ENCODE measurements at places on chromosomes 6 and 20.

DNA sequence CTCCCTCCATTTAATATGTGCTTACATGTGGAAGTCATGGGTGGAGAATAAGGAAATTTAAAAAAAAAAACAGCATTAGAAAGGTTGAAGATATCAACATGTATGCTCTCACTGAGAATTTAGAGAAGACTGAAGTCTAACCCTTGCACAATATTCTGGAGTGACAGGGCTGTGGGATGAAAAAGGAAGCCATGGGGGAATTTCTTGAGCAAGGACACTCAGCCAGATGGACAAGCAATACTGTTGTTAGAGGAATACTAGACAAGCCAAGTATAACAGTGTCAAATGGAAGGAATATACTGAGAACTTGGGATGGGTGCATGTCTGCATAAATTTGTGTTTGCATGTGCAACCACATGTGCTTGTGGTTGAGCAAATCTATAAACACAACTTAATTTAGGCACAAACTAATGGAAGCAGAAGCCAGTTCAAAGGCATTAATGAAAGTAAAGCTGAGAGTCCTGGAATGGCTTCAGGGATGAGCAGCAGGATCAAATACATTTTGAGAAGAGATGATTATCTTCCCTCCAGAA, 119.7 kb downstream of the ADGRB3 start:
- no peak for DNase-seq

DNA sequence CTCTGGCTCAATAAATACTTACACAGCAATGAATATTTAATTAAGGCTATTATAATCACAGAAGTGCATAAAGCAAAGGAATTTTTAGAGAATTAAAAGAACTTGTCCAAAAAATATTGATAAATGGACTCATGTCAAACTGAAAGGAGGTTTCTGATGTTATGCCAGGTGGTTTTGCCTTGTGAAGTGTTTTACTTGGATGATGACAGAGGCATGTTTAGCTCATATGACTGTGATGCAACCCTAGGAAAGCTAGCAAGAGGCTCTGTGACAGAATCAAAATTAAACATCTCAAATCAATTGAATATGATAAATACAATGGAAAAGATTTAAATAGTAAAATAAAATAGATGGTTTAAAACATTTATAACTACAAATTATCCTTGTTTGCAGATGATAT, 137.3 kb downstream of the TMEM200A start:
- DNase-seq: no peak

- DNase-seq: no peak
Observed at GRCh38 chr6:186340-186965, 105.8 kb upstream of the DUSP22 start.

DNA sequence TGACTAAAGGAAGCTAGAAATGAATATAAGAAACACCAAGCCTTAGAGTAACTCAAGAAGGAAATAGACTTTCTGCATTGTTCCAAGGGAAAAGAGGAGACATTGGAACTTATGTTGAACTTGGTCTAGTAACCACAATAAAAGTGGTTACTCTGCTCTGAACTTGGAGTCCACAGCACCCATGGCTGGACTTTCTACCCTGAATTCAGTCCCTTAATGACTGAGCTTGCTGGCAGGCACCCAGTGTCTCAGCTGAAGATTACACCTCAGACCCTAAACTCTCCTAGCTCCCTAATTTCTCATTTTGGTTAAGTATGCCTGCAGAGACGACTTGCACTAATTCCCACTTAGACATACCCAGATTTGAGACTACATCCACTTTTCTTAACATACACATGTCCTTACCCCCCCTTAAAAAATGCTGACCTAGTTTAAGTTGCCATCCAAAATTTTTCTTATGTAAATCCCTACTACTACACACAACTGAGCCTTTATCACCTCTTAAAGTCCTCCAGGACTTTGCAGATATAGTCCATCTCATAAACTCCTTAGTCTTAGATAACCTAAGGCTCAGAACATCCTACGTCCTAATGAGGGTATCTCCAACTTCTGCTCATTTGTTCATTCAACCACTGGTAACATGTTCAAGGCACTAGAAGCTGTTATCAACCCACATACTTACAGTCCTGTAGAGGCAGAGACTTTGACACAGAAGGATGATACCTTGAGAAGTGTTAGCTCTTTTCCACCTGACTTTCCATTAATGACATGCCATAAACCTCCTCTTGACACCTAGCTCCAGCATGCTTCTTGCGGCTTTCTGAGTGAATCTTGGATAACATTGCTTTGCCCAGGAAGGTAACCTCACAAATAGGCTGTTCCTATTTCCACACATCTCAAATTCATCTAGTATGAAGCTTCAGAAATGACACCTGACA, 129.8 kb downstream of the ALDH8A1 start:
- DNase-seq: no peak

GRCh38 chr6:35796236-35796635, 887 bp downstream of the CLPS start:
- no peak for DNase-seq

GRCh38 chr6:142929751-142930358, 15.1 kb downstream of the HIVEP2 start:
- DNase-seq: no peak

GRCh38 chr20:1940581-1940980, 45.4 kb downstream of the SIRPA start:
- DNase-seq: no peak

- DNase-seq: peak; percentile 23
Observed at GRCh38 chr6:69835414-69836179, 30.8 kb upstream of the COL19A1 start.

DNA sequence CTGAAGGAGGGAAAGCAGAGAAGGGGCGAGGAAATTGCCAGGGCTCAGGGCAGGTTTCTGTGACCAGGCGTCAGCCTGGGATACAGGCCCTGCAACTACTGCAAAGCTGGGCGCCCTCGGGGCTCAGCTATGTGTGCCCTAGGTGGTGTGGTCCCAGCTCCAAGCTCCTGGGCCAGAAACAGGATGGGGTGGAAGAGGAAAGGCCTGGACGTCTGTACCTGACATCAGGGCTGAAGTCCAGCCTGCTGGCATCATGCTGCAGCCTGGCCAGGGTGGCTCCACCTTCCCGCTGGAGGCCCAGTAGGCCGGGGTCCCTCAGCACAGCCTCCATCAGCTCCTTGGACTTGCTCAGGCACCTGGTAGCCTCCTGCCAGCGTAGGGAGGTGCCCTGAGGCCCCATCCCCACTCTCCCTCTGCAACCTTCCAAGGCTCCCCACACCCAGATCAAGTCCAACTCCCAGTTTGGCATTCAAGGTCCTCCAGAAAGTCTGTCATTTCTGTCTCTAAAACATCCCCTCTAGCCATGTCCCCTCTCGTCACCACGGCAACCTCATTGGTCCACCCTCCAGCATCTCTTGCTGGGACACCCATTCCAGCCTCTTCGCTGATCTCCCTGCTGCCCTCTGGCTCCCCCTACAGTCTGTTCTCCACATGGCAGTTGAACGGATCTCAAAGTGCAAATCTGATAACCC, 38.2 kb downstream of the KIAA1755 start:
- DNase-seq: peak; percentile 81

- no peak for DNase-seq
Observed at GRCh38 chr6:81906709-81907204, 154.3 kb upstream of the TENT5A start.

GRCh38 chr6:156699935-156700334, 77.2 kb upstream of the ARID1B start:
- DNase-seq: no peak

GRCh38 chr6:113848811-113849210, 8.3 kb upstream of the MARCKS start:
- DNase-seq: no peak

- DNase-seq: no peak
Observed at GRCh38 chr6:155996151-155996550, 540.5 kb upstream of the NOX3 start.

- no peak for DNase-seq
Observed at GRCh38 chr6:148617530-148617929, 129.3 kb upstream of the UST start.

GRCh38 chr6:5095236-5095635, 10.1 kb downstream of the PPP1R3G start:
- peak; percentile 68 for DNase-seq

DNA sequence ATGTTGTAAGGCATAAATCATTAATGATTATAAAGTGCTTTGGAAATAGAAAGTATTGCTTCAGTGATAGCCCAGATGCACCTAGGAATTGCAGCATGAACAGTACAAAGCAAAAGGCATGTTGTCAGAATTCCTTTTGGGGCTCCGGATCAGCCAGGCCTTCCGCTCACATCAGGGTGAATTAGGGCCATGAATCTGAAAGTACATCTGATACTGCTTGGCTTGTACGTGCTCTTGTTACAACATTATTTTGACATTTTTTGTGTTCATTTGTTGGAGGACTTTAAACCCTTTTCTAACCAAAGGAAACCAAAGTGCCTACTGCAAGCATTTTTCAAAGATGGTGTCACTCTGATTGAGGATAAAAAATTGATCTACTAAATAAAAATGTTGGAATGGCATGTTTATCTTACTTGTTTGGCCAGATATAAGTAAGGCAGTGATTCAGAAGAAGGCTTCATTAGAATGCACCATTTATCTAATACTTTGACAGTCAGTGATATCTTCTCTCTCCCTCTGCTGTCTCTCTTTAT, 1005.6 kb upstream of the FLRT3 start:
- no peak for DNase-seq

DNA sequence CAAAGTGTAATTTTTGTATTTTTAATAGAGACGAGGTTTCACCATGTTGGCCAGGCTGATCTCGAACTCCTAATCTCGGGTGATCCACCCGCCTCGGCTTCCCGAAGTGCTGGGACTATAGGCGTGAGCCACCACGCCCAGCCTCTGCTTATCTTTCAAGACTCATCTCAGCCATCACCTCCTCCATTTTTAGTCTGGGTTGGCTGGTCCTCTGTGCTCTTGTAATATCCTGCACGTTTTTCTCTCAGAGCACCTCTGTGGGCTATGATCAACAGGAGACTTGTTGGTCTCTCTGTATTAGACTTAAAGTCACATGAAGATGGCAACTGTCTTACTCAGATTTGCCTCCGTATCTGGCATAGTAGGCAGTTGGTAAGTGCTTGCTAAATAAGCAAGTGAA, 7.6 kb downstream of the NOTCH4 start:
- DNase-seq: no peak

DNA sequence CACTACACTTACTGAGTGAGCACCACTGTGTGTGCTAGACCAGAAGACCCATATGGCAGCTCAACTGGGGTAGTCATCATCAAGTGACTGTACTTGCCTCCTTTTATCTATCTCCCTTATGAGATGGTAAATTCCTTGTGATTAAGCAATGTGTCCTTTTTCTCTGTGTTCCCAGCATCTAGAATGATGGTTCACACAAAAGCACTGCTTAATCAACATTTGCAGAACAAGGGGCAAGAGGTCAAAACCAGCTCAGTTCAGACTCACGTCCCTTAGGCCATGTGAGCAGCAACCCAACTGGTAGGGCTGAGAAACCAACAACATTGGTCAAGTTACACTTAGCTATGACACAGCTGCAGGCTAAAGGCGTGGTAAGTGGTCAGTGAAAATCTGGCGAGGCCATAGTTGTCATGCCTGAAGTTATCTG, 10.0 kb downstream of the TRAM2 start:
- DNase-seq: no peak

GRCh38 chr20:24507182-24507853, 37.9 kb downstream of the SYNDIG1 start:
- DNase-seq: no peak

- DNase-seq: no peak
Observed at GRCh38 chr6:117956386-117956785, 49.3 kb downstream of the SLC35F1 start.

DNA sequence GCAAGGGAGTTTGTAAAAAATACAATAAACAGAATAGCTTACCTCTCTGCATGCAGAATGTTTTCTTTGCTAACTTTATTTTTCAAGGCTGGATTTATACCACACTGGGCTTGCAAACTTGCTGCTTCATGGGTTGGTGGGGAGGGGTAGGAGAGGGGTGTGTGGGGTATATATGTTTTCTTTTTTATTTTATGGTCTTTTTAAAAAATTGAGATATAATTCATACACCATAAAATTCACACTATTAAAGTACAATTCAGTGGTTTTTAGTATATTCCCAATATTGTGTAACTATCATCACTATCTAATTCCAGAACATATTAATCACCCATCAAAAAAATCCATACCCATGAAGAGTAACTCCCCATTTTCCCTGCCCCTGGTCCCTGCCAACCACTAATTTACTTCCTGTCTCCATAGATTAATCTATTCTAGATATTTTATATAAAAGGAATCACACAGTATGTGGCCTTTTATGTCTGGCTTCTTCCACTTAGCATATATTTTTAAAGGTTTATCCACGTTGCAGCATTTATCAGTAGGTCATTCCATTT, 14.3 kb upstream of the TRPC4AP start:
- DNase-seq: no peak

DNA sequence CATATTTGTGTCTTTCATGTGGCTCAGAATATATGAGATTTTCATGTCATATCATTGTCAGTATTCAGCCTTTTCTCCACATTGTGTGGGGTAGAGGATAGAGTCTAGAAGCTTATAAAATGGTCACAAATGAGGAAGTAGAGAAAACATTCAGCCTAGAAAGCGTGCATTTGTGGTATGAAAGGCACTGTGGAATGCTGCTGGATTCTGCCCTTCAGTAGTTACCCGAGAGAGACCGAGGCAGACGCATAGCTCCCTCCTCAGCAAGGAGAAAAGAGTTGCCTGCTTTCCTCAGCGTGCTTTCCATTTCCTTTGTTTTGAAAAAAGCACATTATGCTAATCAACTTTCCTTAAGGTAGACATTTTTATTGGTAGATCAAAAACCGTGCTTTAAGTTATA, 28.7 kb downstream of the MYB start:
- DNase-seq: no peak

DNA sequence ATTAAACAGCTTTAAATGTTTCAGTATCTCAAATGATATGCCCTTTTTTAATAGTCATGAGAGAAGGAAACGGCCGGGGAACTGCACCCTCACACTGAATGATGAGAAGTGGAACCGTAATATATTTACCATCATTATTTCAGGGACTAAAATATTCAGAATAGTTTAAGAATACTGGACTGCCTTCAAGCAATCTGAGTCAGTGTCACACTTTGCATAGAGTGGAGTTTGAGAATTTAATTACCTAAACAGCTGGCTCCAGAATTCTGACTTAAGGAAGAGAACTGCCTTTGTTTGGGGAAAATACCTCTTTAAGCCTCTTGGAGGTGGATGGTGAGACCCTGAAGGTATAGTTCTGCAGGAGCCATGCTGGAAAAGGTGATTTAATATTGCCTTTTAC, 135.9 kb upstream of the EPHA7 start:
- DNase-seq: no peak

DNA sequence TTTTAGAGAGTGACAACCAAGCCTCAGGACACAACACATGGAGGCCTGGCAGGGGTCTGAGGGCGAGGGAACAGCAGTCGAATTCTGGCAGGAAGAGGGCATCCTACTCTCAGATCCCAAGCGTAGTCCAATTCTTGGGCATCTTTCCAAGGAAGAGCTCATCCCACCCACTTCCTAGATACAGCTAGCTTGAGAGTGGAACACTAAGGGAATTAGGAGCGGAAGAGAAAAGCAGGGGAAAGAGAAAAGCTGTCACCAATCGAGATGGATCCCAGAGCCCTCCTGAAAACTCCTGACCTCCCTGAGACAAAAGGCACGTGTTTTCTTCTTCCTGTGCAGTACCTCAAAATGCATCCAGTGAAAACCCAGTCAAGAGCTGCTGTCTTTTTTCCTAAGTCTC, 67.1 kb downstream of the GFOD1 start:
- DNase-seq: no peak

GRCh38 chr6:1383729-1384548, 5.4 kb upstream of the FOXF2 start:
- no peak for DNase-seq
